ELR (cell line): ENCODE measurements at places on chromosomes 1 and 21.

DNA sequence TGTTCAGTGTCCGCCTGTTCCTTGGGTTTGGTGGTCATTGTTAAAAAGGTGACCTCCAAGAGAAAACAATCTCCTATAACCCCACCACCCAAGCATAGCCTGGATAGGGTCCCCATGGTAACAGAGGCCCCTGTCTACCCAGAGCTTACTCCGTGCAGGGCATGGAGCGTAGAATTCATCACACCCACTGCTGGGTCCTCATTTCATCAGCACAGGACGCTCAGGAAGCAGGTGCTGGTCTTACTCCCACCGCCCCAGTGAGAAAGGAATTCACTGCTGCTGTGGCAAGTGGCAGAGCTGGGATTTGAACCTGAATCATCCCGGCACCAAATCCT lies 37.0 kb downstream of the ARHGEF10L start:
- no peak for DNase-seq

DNA sequence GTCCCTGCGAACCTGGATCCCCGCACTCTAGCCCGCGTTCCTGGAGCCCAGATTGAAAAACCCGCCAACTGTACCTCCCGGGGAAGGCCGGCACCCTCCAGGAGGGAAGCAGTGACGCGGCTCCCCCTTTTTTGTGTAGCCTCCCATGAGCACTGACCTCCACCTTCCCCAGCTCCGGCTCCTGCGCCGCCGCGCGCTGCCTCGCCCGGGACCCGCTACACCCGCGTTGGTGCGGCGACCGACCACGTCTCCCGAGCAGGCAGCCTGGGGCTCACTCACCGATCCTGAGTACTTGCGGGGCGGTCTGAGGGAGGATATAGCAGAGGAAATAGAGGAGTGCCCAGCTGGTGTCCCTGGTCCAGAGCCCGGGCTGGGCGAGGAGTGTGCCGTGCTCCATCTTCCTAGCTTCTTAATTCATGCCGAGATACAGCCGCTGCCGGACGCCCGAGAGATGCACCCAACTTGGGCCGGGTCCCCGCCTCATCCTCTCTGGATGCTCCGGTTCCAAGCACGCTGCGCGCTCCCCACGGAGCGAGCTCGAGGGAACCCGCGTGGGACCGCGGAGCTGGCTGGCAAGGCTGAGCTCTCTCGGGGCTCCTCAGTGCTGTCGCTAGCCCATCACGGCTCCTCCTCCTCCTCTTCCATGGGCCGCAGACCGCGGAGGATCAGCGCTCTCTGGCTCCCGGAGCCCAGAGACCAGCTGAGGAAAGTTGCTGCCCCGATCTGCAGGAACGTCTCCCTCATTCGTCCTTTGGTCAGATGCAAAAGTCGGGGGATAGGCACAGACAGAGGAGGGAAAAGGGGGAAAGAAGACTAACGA lies 482 bp downstream of the GRIK1 start:
- no peak for DNase-seq

GRCh38 chr21:46173573-46173972 lies 10.7 kb downstream of the SPATC1L start:
- no peak for DNase-seq

DNA sequence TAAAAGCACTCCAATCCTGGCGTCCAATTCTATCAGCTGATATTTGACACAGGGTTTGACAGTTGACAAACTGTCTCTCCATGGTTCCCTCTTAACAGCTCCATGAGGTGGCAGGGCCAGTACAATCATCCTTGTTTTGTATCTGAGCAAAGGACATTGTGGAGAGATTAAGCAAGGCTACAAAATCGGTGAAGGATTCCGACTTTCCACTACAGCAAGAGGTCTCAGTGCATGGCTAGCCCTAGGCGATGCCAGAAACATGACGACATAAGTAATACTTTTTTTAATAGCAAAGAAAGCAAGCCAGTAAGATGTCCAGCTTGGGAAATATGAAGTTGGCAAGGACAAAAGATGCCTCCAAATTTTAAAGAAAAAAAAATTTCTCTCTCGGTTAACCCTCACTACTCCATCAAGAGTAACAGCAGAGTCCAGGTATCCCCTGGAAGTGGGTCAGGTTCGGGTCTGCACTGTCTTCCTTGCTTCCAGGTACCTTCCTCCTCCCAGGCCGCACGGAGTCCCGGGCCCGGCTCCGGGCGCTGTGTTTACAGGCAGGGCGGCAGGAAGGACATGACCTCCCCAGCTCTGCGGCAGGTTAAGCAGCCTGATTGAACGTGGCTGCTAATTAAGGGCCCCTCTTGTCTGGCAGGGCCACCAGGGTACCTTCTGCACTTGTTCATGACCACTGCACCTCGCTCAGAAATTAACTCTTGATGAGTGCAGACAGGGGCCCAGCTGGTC lies 106.1 kb downstream of the SIM2 start:
- no peak for DNase-seq

DNA sequence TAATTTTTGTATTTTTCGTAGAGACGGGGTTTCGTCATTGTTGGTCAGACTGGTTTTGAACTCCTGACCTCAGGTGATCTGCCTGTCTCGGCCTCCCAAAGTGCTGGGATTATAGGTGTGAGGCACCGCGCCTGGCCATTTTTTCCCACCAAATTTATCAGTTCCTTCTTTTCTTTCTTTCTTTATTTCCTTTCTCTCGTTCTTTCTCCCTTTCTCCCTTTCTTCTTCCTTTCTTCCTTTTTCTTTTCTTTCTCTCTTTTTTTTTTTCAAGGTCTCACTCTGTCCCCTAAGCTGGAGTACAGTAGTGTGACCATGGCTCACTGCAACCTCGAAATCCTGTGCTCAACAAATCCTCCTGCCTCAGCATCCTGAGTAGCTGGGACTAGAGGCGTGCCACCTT lies 26.4 kb downstream of the MFSD2A start:
- no peak for DNase-seq

DNA sequence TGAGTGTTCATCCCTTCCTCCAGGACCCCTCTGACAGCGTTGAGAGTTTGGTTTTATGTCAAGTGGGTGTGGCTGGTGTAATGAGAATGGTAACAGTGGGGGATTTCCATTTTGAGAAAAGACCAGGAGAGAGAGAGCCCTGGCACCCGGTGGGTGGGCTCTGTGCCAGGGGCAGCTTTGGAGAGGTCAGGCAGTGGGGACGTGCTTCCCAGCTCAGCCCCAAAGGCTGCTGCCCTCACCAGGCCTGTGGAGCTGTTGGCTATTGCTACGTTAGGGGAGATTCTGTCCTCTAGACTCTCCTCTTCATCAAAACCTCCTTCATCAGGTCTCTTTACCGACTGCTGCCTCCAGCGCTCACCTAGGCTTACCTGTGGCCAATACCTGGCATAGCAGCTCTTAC lies 176.3 kb downstream of the PTPRU start:
- DNase-seq, result no peak

- no peak for DNase-seq
Measured at GRCh38 chr1:9413877-9414213, 121.2 kb downstream of the SPSB1 start.

GRCh38 chr1:11413986-11414391 lies 65.0 kb upstream of the DISP3 start:
- DNase-seq, result no peak

DNA sequence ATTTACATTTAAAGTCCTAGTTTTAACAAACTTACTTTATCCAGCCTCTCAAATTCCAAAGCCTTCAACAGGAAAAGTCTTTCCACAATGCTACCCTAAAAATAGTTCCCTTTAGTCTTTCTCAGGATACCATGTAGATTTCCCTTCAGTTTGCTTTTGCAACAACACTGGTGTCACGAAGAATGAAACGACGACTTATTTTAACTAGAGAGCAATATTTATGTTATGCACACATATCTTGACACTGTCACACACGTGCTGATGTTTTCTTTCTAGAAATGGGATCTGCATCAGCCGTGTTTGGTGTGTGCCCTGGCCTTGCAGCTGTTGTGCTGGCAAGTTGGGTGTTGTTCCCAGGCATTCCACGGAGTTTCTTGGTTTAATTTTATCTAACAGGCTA lies 75.5 kb downstream of the SIPA1L2 start:
- no peak for DNase-seq

- no peak for DNase-seq
Measured at GRCh38 chr1:165445388-165445787, 462 bp upstream of the RXRG start.

GRCh38 chr1:40385437-40386358 lies 12.2 kb downstream of the SMAP2 start:
- DNase-seq, result no peak

- peak; percentile 70 for DNase-seq
Measured at GRCh38 chr1:42146626-42147320, 6.4 kb upstream of the GUCA2B start.

GRCh38 chr21:43605320-43606215 lies 53.7 kb downstream of the HSF2BP start:
- no peak for DNase-seq

- no peak for DNase-seq
Measured at GRCh38 chr1:232227306-232227705, 402.6 kb downstream of the SIPA1L2 start.

DNA sequence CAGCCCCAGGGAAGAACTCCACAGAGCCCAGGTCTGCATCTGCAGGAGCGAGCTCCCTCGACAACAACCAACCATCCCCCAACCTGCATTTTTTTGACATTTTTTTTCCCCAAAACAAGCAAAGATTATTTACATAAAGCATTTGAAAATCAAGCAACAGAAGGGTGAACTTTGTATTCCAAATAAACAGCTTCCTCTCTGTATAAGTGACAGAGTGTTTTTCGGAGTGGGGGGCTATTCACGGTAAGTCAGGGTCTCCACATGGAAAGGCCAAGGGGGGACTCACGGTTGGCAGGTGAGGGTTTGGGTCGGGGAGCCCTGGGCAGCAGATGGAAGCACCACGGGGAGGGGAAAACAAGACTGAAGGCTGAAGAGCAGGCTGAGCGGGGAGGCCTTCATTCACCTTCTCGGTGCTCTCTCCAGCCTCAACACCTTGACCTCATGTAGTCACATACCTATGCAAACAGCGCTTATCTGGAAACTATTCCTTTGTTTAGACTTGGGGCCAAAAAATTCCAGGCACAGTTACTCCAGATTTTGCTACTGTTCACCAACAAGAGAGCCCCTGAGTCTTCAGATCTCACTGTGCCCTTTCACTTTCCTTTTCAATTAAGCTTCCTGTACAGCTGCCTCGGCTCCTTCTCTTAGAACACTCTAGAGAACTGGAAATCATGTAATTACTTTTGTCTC lies 27.6 kb downstream of the C2CD2 start:
- DNase-seq, result peak; percentile 37

DNA sequence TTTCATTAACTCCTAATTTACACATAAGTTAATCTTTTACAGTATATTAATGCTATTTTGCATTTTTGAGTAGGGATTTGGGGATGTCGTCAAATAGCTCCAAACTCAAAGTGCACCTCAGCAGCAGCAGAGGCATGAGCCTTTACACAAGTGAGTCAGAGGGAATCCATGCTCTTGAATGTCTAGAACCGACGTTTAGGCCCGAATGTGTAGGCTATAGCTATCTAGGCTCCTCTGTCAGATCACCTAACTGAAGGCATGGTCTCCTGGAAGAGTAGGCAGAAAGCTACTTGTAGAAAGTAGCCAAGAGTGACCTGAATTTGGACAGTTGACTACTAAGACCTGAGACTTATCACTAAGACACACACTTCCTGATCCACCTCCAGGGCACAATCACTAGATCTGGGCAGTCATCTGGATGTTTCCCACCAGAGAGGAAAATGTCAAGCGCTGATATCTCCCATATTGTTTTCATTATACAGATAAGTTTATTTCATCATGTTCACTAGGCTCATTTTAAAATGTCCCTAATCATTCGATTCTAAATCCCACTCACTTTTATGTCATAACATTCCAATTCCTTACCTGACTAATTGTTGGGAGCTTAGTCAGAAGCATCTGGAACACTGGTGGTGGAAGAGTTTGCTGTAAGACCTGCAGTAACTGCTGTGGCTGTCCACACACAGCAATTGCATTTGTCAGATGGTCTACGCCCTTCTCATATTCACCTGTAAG lies 15.3 kb downstream of the TOMM20 start:
- DNase-seq, result peak; percentile 15

DNA sequence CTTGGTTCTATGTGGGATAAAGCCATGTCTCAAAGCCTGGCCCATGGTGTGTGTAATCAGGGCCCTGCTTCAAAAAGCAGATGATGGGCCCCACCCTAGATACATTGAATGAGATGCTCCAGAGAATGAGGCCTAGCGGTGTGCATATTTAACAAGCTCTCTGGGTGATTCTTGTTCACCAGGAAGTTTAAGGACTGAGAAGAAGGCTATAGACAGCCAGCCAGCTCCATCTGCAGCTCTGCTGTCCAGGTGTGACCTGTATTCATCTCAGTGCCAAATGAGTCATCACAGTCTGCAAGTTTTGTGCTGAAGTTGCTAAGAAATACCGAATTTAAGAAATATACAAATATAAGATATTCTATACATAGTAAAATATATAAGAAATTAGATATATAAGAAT lies 182.0 kb upstream of the RUNX1 start:
- DNase-seq, result peak; percentile 12

- no peak for DNase-seq
Measured at GRCh38 chr1:50108497-50109059, at the start of gene ELAVL4. ELAVL4 (plus strand) TSS chr1:50108920; CDS start chr1:50109190, 270 bp downstream.

DNA sequence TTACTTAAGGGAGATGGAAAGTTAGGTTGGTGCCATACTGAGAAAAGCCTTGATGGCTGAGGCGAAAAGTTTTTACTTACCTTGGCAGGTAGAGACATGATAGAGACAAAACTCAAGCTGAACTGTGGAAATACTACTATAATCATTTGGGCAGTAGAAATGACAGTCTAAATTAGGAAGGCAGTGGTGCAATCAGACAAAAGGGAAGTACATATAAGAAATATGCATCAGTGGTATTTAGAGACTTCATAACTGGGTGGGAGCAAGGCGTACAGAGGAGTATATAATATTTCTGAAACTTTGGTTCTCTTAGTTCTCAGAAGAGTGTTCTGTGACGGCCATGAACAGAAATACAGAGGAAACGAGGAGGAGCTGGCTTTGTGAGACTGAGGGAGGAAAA lies 2.4 kb upstream of the CEP350 start:
- DNase-seq, result no peak

DNA sequence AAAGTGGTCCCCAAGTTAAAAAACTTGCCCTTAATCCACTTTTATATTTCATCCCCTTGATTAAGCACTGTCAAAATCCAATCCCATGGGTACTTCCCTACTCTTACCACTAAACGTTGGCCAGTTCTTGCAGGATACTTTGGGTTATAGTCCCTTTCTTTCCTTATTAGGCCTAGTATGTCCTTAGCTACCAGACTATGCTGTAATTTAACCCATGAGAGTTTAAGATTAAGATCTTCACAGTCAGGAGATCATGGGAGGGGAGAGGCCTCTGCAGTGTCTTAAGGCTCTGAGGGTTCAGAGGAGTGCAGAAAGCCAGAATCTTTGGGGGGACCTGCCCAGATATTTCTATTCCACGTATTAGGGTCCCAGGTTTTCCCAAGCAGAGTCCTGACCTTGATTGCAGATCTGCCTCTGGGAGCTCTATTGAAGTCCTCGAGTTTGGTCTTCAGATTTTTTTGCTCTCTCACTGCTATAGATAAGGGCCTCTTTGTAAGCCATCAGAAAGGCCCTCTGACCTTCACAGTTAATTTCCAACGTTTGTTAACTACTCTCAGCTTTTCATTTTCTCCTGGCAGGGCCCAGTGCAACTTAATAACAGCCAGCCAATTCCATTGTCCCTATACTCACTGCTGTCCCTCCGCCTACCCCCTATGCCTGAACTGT lies 9.0 kb upstream of the CGN start:
- DNase-seq, result no peak

GRCh38 chr1:21553116-21553926 lies 44.1 kb downstream of the ALPL start:
- peak; percentile 67 for DNase-seq

- no peak for DNase-seq
Measured at GRCh38 chr1:172941471-172941870, 109.3 kb downstream of the TNFSF18 start.

GRCh38 chr1:14800014-14800413 lies 201.5 kb downstream of the KAZN start:
- no peak for DNase-seq
